Endothelial cell (in vitro differentiated cells): ENCODE measurements at places on chromosomes 4 and X. TPM values are rescaled to one million over a fixed set of nuclear protein-coding genes. Genes with fewer than 3 reads are reported as not detected.
A peak's percentile ranks its signal among the peaks of the same experiment; 100 is the strongest.

The NRK gene
- 1.8 TPM for total RNA-seq

The VCX3A gene
- not detected for total RNA-seq

- peak; percentile 39 for DNase-seq
- H3K27ac ChIP-seq = no peak overlapping the region
- H3K27me3 ChIP-seq = peaks cover 3% of the 10 kb centered on the region
- peak overlapping the region; percentile 97 for H3K4me3 ChIP-seq
- H3K4me1 ChIP-seq = peaks cover 8% of the 10 kb centered on the region
These were observed 672 bp downstream of the LONRF3 start for GRCh38 chrX:118974908-118975671.

GRCh38 chr4:123672987-123673386 is 276.4 kb downstream of the SPRY1 start:
- no peaks in the 10 kb centered on the region for H3K36me3 ChIP-seq
- H3K4me3 ChIP-seq = no peak overlapping the region
- DNase-seq = no peak
- H3K4me1 ChIP-seq = peaks cover 7% of the 10 kb centered on the region
- no peak overlapping the region for H3K27ac ChIP-seq

DNA sequence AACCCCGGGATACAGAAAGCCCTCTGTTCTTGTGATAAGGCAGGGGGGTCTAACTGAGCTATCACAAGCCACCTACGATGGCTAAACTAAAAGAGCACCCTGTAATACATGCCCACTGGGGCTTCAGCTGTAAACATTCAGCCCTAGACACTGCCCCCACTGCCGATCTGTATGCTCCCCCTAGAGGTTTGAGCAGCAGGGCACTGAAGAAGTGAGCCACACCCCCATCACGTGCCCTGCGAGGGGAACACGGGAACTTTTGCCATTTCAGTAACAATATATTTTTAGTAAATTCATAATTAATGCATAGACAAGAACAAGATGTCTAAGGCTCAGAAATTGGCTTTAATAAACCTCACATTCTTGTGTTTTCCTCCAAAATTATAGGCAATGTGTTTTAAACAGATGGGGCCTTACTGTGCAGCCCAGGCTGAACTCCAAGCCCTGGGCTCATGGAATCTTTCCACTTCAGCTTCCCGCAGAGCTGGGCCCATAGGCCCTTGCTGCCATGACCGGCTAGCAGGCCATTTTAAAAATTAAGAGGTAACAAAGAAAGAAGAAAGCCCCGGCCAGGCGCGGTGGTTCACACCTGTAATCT is 235.3 kb upstream of the SFRP2 start:
- H3K36me3 ChIP-seq = no peaks in the 10 kb centered on the region
- DNase-seq = peak; percentile 36
- no peaks in the 10 kb centered on the region for H3K27me3 ChIP-seq
- H3K27ac ChIP-seq = no peak overlapping the region
- no peak overlapping the region for H3K4me3 ChIP-seq

DNA sequence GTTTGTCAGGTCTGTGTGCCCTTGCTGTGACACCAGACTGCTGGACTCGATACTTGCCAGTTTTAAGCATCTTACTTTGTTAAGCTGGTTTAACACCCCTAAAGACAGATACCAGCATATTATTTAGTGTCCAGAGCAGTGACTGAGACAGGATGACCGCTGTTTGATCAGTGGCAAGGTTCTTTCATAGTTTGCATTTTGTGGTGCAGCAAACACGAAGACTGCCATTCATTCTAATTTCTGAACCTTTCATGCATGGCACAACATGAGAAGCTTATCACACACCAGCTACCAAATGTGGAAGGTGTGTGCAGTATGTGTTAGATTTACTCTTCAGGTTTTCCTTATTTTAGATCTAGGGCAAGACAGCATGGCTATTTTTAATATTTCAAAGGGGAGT is 28.2 kb downstream of the JADE1 start:
- peaks cover 3% of the 10 kb centered on the region for H3K27me3 ChIP-seq
- peaks cover 24% of the 10 kb centered on the region for H3K4me1 ChIP-seq
- no peak overlapping the region for H3K4me3 ChIP-seq
- H3K36me3 ChIP-seq = peaks cover 15% of the 10 kb centered on the region
- no peak overlapping the region for H3K27ac ChIP-seq

- H3K4me1 ChIP-seq = peaks cover 9% of the 10 kb centered on the region
- peaks cover 2% of the 10 kb centered on the region for H3K27me3 ChIP-seq
- H3K27ac ChIP-seq = no peak overlapping the region
- no peak for DNase-seq
- no peaks in the 10 kb centered on the region for H3K36me3 ChIP-seq
- H3K4me3 ChIP-seq = no peak overlapping the region
These were observed 171.2 kb downstream of the AMELX start for GRCh38 chrX:11464380-11464779.

GRCh38 chrX:6732101-6732500 is 197.2 kb upstream of the VCX3A start:
- H3K27me3 ChIP-seq = no peaks in the 10 kb centered on the region
- H3K4me1 ChIP-seq = no peaks in the 10 kb centered on the region
- H3K4me3 ChIP-seq = no peak overlapping the region
- no peaks in the 10 kb centered on the region for H3K36me3 ChIP-seq

DNA sequence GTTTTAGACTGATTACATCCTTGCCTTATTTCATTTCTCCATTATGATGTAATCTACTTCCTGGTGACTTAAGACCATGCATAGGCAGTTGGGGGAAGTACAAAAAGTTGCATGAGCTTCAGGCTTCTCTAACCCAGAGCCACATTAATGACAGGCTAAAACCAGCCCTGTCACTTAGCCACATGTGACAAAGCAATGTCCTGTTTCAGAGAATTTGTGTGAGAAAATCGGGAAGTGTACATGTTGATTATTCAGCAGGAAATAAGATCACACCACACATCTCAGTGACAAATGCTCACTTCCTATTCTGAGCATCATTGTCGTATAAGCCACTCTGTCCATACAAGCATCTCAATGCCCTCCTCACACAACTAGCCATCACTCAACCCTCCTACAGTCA is 98.5 kb upstream of the MAGEB16 start:
- H3K4me3 ChIP-seq = no peak overlapping the region
- H3K4me1 ChIP-seq = no peaks in the 10 kb centered on the region
- no peak overlapping the region for H3K27ac ChIP-seq

DNA sequence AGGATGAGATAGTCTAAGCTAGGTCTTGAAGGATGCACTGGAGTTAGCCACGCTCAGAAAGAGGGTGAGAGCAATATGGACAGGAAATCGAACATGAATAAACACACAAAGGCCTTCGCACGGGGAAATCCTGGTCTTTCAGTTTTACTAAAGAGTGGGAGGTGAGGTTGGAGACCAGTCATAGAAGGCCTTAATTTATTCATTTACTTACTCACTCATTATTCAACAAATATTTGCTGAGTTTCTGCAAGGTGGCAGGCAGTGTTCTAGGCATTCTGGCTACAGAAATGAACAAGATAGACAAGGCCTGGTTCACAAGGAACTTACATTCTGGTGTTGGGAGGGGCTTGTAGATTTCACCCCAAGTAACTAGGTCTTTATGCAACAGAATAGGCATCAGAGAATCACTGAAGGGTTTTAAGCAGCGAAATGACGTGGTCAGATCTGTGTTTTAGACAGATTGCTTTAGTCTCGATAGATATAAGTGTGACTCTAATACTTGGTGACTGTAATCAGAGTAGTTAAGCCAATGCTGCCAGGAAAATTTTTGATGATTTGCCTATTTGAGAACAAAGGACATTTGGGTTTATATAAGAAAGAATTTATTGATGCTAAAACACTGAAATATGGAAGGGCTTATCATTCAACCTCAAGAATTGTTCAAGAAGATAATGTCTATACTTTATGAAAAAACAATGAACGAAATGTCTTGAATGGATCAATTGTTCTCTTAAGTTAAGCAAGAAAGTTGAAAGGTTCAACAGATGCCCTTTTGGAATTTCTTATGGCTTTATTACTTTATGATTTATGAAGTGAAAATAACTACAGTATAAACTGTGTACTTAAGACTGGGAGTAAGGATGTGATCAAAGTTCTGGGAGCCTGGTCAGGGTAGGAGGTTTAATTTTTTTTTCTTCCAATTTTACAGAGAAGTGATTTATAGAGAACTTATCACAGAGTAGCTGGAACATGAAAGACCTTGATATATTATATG is 184.4 kb upstream of the CASK start:
- H3K4me1 ChIP-seq = no peaks in the 10 kb centered on the region
- no peak overlapping the region for H3K4me3 ChIP-seq
- H3K27me3 ChIP-seq = peaks cover 2% of the 10 kb centered on the region
- H3K36me3 ChIP-seq = no peaks in the 10 kb centered on the region
- no peak overlapping the region for H3K27ac ChIP-seq

DNA sequence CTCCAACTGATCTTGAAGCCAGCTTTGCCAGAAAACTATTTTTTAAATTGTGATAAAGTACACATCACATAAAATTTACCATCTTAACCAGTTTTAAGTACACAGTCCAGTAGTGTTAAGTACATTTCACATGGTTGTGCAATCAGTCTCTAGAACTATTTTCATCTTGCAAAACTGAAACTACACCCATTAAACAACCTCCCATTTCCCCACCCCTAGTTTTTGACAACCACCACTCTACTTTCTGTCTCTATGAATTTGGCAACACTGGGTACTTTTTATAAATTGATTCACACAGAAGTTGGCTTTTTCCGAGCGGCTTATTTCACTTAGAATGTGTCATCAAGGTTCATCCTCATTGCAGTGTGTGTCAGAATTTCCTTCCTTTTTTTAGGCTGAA is 31.0 kb downstream of the TRPC5 start:
- no peaks in the 10 kb centered on the region for H3K27me3 ChIP-seq
- no peak overlapping the region for H3K27ac ChIP-seq
- H3K36me3 ChIP-seq = no peaks in the 10 kb centered on the region
- DNase-seq = no peak

The TMEM35A gene
- 2.6 TPM for total RNA-seq

The CYSLTR1 gene
- 0.13 TPM for total RNA-seq

DNA sequence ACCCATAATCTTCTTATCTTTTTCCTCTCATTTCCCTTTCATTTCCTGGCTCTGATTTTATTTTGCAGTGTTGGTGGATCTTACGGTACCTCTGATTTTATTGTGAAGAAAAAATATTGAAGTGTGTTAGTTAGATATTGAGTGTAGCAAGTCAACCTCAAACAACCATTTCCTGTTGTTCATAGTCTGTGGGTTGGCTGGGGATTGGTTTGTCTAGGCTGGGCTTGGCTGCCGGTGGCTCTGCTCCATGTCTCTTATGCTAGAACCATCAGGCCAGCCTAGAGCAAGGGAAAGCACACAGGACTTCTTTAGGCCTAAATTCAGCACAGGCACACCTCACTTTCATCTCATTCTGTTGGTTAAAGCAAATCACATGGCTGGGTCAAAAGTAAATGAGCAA is 383.1 kb upstream of the LCORL start:
- no peak overlapping the region for H3K27ac ChIP-seq
- peaks cover 5% of the 10 kb centered on the region for H3K4me1 ChIP-seq
- H3K36me3 ChIP-seq = no peaks in the 10 kb centered on the region
- no peak overlapping the region for H3K4me3 ChIP-seq
- DNase-seq = no peak

- peaks cover 3% of the 10 kb centered on the region for H3K4me1 ChIP-seq
- H3K36me3 ChIP-seq = peaks cover 4% of the 10 kb centered on the region
- no peak overlapping the region for H3K27ac ChIP-seq
- H3K27me3 ChIP-seq = no peaks in the 10 kb centered on the region
- no peak overlapping the region for H3K4me3 ChIP-seq
These were observed 8.5 kb upstream of the ARMCX2 start for GRCh38 chrX:101668143-101668542.

DNA sequence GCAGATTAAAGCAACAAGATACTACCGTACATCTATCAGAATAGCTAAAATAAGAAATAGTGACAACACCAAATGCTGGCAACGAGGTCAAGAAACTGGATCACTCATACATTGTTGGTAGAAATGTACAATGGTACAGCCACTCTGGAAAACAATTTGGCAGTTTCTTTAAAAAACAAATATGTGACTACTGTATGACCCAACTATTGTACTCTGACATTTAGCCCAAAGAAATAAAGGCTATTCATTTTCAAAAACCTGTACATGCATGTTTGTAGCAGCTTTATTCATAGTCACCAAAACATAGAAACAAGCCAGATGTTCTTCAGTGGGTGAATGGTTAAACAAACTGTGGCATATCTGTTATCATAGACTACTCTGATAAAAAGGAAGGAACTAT is 8.2 kb downstream of the CLCN3 start:
- H3K27me3 ChIP-seq = no peaks in the 10 kb centered on the region
- peaks cover 5% of the 10 kb centered on the region for H3K4me1 ChIP-seq
- DNase-seq = no peak
- no peak overlapping the region for H3K4me3 ChIP-seq

DNA sequence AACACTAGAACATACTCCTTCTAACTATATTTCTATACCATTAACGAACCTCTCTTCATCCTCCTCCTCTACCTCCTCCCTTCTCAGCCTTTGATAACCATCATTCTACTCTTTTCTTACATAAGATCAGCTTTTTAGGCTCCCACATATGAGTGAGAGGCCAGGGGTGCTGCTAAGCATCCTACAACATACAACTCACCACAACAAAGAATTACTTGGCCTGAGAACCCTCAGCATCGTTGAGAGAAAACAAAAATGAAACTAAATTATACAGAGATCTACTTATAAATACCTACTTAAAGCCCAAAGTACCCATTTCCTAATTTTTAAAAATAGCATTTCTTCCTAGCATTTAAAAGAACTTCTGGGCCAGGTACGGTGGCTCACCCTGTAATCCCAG is 77.7 kb downstream of the CC2D2A start:
- peaks cover 20% of the 10 kb centered on the region for H3K4me1 ChIP-seq
- no peaks in the 10 kb centered on the region for H3K27me3 ChIP-seq
- DNase-seq = no peak

- H3K36me3 ChIP-seq = no peaks in the 10 kb centered on the region
- H3K27ac ChIP-seq = no peak overlapping the region
- no peaks in the 10 kb centered on the region for H3K27me3 ChIP-seq
- no peaks in the 10 kb centered on the region for H3K4me1 ChIP-seq
- H3K4me3 ChIP-seq = no peak overlapping the region
These were observed 13.3 kb upstream of the ZNF518B start for GRCh38 chr4:10470505-10470904.
